ENCODE measurements at places on chromosomes 16 and 17.

GRCh38 chr16:22859925-22860324 lies 46.0 kb downstream of the HS3ST2 start:
- no peaks in the 10 kb centered on the region for H3K4me1 ChIP-seq
- H3K4me3 ChIP-seq = no peak overlapping the region
- no peaks in the 10 kb centered on the region for H3K36me3 ChIP-seq
- H3K27ac ChIP-seq = no peak overlapping the region

- H3K36me3 ChIP-seq = no peaks in the 10 kb centered on the region
- H3K4me3 ChIP-seq = no peak overlapping the region
- H3K4me1 ChIP-seq = peaks cover 68% of the 10 kb centered on the region
- H3K27ac ChIP-seq = peak overlapping the region; percentile 88
- H3K27me3 ChIP-seq = no peaks in the 10 kb centered on the region
These were observed 86.9 kb upstream of the CIBAR2 start for GRCh38 chr16:85199069-85199725.

DNA sequence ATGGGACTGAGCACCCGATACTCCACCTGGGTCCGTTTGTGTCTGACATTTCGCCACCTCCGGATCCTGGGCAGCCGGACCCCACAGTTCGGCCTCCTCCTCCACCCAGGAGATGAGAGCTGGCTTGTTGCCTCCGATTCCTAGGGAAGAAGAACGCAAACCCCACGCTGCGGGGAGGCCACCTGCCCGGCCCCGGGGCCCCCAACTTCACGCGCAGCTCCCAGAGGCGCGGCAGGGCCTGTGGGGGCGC lies 542 bp downstream of the ZNF764 start:
- H3K36me3 ChIP-seq = peaks cover 11% of the 10 kb centered on the region
- peak overlapping the region; percentile 94 for H3K27ac ChIP-seq
- peak; percentile 8 for DNase-seq
- peaks cover 17% of the 10 kb centered on the region for H3K4me1 ChIP-seq
- no peaks in the 10 kb centered on the region for H3K27me3 ChIP-seq

- no peaks in the 10 kb centered on the region for H3K27me3 ChIP-seq
- no peak for DNase-seq
- H3K27ac ChIP-seq = no peak overlapping the region
- no peaks in the 10 kb centered on the region for H3K36me3 ChIP-seq
- no peaks in the 10 kb centered on the region for H3K4me1 ChIP-seq
These were observed 123.1 kb downstream of the FOXL1 start for GRCh38 chr16:86701286-86701975.

DNA sequence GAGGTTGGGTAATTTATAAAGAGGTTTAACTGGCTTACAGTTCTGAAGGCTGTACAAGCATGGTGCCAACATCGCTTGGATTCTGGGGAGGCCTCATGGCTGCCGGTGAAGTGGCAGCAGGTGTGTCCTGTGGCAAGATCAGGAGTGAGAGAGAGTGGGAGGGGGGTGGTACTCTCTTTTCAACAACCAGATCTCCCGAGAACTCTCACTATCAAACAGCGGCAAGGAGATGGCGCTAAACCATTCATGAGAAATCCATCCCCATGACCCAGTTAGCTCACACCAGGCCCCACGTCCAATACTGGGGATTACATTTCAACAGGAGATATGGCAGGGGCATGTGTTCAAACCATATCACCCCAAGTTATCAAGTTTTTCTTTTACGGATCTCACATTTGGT lies 44.0 kb upstream of the CBX4 start:
- no peaks in the 10 kb centered on the region for H3K4me1 ChIP-seq
- DNase-seq = no peak
- H3K27ac ChIP-seq = no peak overlapping the region
- no peak overlapping the region for H3K4me3 ChIP-seq

- H3K36me3 ChIP-seq = no peaks in the 10 kb centered on the region
- no peaks in the 10 kb centered on the region for H3K4me1 ChIP-seq
- DNase-seq = no peak
These were observed 10.5 kb downstream of the PDILT start for GRCh38 chr16:20393801-20394577.

GRCh38 chr17:54968988-54969332 lies 395 bp downstream of the STXBP4 start:
- peak; percentile 51 for DNase-seq
- peaks cover 7% of the 10 kb centered on the region for H3K4me1 ChIP-seq
- peak overlapping the region; percentile 89 for H3K27ac ChIP-seq
- H3K36me3 ChIP-seq = peaks cover 10% of the 10 kb centered on the region
- no peaks in the 10 kb centered on the region for H3K27me3 ChIP-seq
- peak overlapping the region; percentile 99 for H3K4me3 ChIP-seq

DNA sequence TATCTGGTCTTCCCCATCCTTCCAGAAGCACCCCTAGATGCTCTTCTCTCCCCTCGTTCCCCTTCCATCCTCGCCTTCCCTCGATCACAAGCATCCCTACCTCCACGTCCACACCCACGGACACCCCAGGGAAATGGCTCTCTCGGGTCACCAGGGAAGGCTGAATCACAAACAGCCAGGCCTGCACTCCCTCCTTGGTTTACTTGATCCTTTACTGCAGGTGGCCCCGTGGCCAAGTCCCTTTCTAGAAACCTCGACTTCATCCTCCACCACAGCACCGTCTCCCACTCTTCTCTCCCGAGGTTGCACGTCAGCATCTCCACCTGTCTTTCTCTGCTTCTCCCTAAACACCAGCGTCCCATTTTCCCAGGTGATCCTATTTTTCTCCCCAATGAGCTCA lies 6.5 kb upstream of the RBFOX3 start:
- H3K27ac ChIP-seq = no peak overlapping the region
- H3K27me3 ChIP-seq = peaks cover 78% of the 10 kb centered on the region
- H3K4me1 ChIP-seq = no peaks in the 10 kb centered on the region
- DNase-seq = no peak

- peaks cover 52% of the 10 kb centered on the region for H3K36me3 ChIP-seq
- H3K27ac ChIP-seq = no peak overlapping the region
- no peak for DNase-seq
These were observed 26.8 kb upstream of the GLG1 start for GRCh38 chr16:74633686-74634085.

All from cardiac muscle cell (in vitro differentiated cells and primary cell).